Stimulated activated CD4-positive, alpha-beta T cell treated with anti-CD3 and anti-CD28 coated beads, Interleukin-4, amount 100 ng/mL, for 4 hours (primary cell): ENCODE measurements at places on chromosomes 7 and 10.

- DNase-seq = no peak
Measured at GRCh38 chr7:132333301-132333700, 243.0 kb downstream of the PLXNA4 start.

DNA sequence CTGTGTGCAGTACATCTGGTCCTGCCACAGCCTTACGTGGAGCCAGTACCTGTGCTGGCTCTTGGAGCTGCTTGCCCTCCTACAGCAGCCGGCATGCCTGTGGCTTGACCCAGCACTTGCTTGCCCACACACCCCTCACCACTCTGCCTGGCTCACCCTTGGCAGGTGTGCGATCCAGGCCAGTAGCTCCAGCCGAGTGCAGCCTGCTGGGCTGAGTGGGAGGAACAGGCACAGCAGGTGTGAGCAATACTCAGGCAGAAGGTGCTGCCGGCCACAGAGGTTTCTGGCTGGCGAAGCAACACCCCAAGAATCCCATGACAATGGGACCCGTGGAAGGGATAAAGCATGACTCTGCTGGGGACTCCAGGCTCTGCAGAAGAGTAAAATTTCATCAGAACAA lies 173.5 kb upstream of the ADCY1 start:
- no peak for DNase-seq

DNA sequence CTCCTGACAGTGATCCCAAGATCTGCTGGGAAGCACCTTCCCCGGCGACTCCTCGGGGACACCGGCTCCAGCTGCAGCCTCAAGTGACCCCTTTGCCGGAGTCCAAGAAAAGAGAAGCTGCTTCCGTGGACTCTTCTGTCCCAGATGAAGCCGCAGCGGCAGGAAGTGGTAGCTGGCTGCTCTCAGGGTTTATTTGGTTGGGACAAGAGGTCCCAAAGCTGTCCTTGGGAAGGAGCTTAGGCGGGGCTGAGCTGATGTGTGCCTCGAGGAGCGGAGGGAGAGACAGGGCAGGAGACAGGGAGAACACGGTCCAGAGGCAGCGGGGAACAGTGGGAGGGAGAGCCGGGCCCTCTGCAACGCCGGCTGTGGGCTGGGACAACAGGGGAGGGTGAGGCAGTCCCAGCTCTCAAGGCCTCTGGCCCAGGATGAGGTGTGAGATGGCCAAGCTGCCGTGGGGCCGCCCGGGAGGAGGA lies 13.1 kb upstream of the FAM20C start:
- no peak for DNase-seq

GRCh38 chr10:59967079-59967478 lies 60.7 kb upstream of the CCDC6 start:
- no peak for DNase-seq

- no peak for DNase-seq
Measured at GRCh38 chr7:42494736-42495135, 257.7 kb upstream of the GLI3 start.

- no peak for DNase-seq
Measured at GRCh38 chr10:22317076-22317370, 835 bp downstream of the COMMD3 start.
